T follicular helper cell (primary cell): ENCODE measurements at places on chromosomes 4 and X.

DNA sequence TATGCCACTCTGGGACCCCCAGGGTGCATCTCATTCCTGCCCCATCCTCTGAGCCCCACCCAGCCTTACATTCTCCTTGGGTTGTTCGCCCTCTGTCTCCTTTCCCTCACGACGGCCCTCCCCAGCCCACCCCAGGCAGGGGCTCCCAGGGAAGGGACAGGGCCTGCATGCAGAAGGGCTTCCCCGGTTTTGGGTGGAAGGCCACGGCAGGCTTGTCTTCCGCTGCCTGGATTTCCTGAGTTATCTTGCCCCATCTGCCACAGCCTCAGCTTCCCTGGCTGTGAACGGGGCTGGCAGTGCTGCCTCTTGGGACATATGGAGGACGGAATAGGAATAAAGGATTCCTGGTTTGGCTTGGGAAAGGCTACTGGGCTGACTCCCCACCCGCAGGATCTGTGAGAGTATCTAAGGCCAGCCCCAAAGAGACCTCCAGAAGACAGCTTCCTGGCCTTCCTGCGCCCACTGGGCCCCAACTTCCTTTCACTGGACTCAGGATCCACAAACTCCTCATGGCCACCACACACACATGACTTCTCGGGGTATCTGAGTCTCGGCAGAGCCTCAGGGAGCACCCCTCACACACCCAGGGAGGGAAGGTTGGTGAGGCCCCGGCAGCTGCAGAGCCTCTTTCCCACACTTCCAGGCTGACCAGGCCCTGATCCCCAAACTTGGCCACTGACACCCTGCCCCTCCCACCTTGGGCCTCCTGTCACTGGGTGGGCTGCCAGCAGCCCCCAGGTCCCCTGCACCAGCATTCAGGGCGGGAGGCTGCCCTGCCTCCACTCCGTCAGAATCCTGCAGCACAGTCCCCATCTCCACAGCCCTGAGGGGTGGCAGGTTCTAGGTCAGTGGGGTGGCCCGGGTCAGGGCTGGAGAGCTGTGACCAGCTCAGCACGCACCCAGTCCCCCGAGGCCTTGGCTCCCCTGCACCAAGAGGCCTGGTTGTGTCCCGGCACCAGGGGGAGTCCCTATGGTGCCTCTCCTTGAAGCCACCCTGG lies 3.5 kb upstream of the MXD4 start:
- no peak for DNase-seq

GRCh38 chr4:27149541-27150212 lies 289.0 kb downstream of the STIM2 start:
- no peak for DNase-seq

- DNase-seq: no peak
Measured at GRCh38 chrX:15664487-15665444, at the start of gene CLTRN. Gene CLTRN (minus strand): TSS chrX:15664805. CDS start chrX:15664775, 30 bp downstream.

DNA sequence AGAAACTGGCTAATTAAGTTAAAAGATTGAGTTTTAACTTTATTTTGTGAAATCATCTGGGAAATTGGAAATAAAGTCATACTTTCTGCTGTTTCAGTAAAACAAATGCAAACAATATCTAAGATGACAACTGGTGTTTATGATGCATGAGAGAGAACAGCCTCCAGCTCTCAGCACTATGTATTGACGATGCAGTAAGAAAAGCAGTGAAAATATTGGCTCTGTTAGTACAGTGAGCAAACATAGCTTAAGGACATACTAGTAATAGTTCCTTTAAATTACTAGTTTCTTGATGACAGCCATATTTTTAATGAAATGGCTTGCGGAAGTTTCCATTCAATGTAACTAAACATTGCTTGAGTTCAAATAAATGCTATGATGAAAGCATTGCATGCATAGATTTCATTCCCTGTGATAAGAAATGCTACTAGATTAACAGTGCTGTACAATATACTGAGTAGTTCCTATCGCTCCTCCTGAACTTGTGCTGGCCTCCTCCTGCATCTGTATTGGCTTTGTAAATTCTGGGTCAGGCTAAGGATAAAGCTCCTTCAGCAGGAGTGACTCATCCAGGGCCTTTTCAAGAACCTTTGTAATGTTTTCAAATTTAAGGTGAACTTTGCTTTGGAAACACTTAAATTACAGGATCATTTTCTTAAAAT lies 11.6 kb downstream of the ARHGAP24 start:
- DNase-seq: no peak

GRCh38 chr4:17595471-17596005 lies 18.5 kb downstream of the LAP3 start:
- no peak for DNase-seq

GRCh38 chr4:110663738-110664444 lies 41.0 kb upstream of the PITX2 start:
- DNase-seq: no peak

DNA sequence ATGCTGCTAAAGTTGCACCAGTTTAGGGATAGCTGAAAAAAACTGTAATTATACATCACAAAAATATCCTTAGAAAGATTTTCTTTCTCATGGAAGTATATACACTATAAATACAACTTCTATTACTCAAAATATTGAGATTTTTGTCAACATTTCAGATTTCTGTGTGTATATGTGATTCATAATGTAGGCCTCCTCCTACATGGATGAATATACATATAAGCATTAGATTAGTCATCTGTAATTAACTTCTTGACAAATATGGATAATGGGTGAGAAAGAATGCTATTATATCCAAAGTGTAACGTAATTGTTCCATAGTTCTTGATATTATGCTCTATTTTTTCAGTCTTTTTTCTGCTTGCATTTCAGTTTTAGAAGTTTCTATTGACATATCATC lies 124.9 kb downstream of the CBLL2 start:
- no peak for DNase-seq

DNA sequence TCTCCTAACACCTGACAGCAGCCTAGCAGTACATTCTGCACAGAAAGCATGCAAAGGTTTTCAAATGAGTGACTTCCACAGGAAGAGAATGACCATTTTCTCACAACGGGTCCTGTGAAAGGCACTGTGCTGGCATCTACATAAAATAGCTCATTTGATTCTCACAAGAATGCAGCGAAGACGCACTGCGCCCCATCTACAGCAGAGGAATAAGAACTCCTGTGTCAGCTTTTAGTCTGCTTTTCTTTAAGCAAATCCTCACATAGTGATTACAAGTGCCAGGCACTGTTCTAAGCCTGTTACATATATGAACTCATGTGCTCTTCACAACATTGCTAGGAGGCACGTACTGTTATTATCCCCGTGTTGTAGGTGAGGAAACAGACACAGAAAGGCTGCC lies 62.5 kb downstream of the AFAP1 start:
- DNase-seq: no peak

DNA sequence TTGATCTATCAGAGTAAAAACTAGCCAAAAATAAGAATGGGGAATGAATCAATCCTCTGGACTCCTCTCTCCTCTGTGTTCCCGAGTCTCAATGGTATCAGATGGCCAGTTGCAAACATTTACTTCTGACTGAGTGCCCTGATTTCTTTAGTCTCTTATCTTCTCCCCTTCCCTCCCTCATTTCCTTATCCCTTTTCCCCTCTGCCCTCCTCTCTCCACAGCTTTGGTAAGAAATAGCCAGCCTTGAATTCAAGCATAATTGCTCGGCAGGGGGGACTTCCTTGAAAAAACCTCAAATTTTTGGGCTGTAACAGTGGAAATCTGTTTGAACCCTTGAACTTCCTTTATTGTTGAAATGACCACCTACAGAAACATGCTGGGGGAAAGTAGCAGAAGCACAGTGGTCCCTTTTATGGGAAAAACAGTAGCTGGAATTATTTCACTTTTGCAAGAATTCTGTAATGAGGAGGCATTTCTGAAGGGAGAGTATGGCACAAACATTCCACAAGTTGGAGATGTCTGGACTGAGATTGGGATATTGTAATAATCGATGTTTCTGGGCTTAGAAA lies 40.3 kb downstream of the NHS start:
- DNase-seq: no peak

GRCh38 chr4:34091451-34091850 lies 2152.9 kb downstream of the ARAP2 start:
- no peak for DNase-seq

- no peak for DNase-seq
Measured at GRCh38 chrX:133741303-133741702, 244.1 kb downstream of the GPC3 start.

GRCh38 chrX:68944211-68944610 lies 115.4 kb downstream of the EFNB1 start:
- DNase-seq: no peak

GRCh38 chrX:54042609-54043021 lies 1.7 kb downstream of the PHF8 start:
- DNase-seq: peak; percentile 12

- no peak for DNase-seq
Measured at GRCh38 chrX:43876680-43877079, 5.6 kb downstream of the MAOB start.

- DNase-seq: no peak
Measured at GRCh38 chr4:113328514-113328913, 279.1 kb downstream of the ANK2 start.

GRCh38 chrX:109347632-109348031 lies 134.3 kb downstream of the GUCY2F start:
- no peak for DNase-seq

GRCh38 chr4:184958127-184958922 lies 60.0 kb upstream of the HELT start:
- no peak for DNase-seq

GRCh38 chr4:105150503-105150902 lies 3.8 kb downstream of the TET2 start:
- no peak for DNase-seq

DNA sequence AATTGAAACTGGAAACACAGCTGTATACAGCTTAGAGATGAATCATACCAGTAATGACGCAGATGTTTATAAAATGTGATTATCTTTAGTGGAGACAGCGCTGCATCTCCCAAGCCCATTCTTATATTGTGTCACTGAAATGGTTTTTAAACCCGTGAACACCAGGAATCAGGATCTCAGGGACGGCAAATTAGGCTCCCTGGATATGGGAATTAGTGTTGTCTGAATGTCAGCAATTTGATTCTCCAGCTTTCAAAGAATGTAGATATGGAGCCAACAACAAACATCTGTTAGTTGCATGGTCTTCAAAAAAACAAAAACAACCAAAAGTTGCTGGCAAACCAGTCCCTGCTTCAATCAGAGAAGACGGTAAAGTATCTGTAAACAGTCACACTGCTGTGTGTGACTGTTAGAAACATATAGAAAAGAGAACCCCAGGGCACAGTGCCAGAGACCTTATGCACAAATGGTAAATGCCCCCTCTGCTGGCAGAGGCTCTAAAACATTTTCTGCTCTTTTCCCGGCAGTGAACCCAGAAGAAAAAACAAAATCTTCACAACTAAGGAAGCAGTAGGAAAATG lies 351.9 kb upstream of the FTHL17 start:
- no peak for DNase-seq

DNA sequence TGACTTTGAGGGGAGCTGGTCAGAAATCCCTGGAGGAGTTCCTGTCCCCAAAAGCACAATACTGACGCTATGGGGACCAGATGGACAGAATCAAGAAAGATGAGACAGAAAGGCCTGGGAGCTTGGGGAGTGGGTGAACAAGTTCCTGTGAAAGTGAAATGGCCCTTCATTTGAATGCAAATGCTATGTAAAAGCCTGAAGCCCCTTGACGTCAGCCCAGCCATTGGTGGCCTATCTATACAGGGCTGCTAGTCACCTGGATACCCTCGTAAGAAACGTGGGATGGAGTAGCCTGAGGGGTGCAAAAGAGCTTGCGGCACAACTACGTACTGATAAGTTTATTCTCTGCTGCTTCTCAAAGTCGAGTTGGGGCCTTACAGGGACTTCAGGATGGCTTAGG lies at the start of gene CDX4:
CDX4 (plus strand) TSS at position 223 of the 400 bp plus-strand sequence. CDS start 201 bp downstream, outside the sequence.
- DNase-seq: no peak

- DNase-seq: no peak
Measured at GRCh38 chr4:80183250-80184052, 13.9 kb upstream of the PRDM8 start.

DNA sequence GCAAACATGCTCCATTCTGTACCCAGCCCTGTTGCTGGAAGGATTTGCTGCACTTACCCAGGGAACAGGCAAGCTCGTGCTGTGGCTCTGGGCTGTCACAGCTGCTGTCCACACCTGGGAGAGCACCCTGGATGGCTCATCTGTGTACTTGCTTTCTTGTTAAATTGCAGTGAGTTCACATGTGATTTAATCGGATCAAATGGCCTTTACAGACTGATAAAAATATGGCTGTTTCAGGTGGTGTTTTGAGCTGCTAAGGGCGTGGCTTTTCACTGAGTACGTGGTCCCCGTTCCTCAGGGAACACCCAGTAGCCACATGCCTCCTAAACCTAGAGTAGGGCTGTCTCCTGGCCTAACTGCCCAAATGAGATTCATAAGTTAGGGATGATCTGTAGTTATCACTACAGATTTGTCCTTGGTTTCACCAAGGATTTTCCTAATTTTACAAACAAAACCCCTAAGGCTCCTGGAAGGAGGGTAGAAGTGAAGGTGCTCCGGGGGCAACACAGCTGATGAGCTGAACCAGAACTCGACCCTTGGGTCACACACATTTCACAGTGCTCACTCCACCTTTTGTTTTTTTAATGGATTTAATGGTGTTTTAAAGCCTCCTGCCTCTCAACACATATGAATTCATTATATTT lies 13.7 kb downstream of the KLKB1 start:
- no peak for DNase-seq

DNA sequence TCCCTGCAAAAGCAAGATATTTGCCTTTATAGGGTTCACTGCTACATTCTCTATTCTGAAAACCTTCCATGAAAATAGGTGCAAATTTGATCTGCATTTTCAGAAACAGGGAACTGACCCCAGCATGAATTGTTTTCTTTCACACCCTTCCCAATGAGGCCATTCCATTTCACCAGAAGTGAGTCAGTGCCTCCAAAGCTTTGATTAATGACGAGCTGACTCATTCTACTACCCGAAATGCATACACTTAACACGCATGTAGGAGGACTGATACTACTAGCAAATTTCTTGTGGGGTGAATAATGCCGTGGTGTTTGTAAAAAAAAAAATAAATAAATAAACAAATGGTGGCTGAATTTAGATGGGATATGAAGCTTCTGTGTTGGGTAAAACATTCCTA lies 146.9 kb upstream of the FGF13 start:
- DNase-seq: no peak

- DNase-seq: no peak
Measured at GRCh38 chr4:169080981-169081380, 70.9 kb upstream of the CBR4 start.

DNA sequence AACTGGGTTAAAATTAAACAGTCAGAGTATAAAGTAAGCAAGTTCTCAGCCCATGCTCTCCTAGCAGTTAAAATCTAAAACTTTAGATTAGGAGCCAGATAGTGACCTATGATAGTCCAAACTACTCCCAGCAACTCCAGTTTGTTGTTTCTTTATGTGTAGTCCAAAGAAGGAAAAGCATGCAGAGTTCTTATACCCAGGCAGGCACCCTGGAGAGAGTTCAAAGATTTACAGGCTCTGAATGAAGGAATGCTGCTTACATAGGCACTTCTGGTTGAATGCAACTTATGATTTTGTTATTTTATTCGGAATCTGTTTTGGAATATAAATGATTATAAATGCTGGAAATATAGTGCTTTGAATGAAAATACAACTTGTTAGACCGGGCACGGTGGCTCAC lies 67.2 kb downstream of the GPAT3 start:
- DNase-seq: no peak
